ENCODE measurements at places on chromosomes 5 and 9. TPM values are rescaled to one million over a fixed set of nuclear protein-coding genes. Genes with fewer than 3 reads are reported as not detected.

DNA sequence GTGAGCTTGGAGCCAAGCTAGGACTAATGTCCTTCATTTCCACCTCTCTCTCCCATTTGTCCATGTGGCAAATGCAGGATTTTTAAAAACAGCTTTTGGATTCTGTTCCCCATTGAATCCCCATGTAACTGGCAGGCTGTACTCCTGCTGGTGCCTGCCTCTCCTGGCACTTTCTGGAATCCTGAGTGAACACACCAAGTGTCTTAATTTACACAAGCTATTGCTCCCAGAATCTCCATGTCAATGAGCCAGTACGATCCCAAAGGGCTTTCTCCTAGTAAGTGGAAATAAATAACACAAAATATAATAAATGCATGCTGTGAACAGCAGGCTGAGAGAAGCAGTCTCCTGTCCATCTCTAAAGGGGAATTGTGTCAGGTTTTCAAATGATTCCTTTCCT, 88.4 kb upstream of the WWC1 start:
- no peak for DNase-seq

- peak; percentile 6 for DNase-seq
Measured at GRCh38 chr5:6376974-6377520, 1.3 kb downstream of the MED10 start.

DNA sequence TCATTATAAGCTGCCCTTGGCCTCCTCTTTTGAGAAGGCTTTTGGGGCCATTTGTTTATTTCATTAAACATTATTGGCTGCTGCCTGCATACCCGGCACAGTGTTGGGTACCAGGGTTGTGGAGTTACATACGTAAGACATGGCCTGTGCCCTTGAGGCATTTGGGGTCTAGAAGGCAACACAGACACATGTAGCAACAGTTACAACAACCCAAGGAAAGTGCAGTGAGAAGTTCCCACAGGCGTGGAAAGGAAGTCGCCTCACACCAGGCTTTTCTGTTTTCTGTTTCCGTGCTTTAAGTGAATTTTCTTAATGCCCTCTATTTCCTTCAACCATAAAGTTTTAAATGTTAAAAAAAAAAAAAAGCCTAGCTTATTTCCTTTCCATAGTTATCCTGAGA, 47.4 kb downstream of the GALNT10 start:
- no peak for DNase-seq

DNA sequence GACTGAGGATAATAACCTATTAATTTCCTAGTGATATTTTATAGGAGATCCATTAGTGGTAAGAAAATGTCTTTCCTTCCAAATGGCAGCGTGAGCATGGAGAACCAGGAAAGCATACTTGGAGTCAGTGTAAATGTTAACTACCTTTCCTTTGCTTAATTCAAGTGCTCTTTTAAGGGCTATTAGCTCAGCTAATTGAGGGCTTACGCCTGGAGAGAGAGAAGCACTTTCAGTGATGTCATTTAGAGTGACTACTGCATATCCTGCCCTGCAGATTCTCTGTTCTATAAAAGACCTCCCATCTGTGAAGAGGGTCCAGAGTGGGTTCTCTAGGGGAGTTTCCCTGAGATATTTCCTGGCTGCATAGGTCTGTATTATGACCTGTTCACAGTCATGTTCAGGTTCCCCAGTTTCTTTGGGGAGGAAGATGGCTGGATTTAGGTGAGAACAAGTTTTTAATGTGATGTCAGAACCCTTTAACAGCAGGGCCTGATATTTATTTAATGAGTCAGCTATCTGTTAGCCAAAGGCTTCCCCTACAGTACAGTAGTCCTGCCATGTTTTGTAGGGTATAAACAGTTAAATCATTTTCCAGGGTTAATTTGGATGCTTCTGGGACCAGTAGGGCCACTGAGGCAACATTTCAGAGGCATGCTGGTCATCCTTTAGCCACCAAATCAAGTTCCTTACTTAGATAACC, 89.6 kb downstream of the TRIM36 start:
- no peak for DNase-seq

GRCh38 chr5:83777856-83778255, 57.2 kb upstream of the HAPLN1 start:
- no peak for DNase-seq

- DNase-seq = peak; percentile 42
Measured at GRCh38 chr5:97658116-97658900, 475.3 kb upstream of the RIOK2 start.

DNA sequence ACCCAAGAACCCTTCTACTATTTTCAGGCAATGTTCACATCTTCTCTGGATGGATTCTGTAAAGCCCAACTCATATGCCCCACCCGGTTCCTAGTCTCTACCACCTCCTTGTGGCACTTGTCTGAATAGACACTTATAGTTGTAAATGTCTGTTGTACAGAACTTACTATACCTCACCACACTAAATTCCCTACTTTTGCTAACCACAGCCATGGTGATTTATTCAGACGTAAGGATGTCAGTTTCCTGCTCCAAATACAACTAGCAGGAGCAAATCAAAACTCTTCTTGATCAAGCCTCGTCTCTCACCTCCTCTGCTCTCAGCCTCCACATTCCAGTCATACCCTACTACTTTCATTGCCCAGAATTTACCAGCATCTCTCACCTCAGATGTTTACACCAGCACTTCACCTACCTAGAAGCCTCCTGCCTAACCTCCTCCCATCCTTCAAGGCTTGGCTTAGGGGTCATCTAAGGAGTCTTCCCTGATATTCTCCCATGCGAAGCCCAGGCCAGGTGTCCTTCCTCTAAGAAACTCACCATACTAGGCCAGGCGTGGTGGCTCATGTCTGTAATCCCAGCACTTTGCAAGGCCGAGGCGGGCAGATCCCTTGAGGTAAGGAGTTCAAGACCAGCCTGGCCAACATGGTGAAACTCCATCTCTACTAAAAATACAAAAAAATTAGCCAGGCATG, 75.5 kb downstream of the MAPKAP1 start:
- no peak for DNase-seq

DNA sequence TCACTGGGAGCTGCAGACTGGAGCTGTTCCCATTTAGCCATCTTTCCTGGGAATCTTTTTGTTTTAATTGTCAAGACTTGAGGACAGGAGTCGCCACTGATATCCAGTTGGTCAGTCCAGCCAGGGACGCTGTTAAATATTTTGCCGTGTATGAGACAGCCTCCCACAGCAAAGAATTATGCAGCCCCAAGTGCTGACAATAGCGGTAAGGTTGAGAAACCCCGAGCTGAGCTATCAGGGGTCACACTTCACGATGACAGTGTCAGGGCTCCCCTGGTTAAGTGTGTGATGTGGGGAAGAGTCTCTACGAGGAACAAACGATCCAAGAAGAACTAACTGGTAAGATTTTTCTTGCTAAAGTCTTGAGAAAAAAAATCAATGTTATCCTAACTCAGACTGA, 372.0 kb upstream of the MPDZ start:
- no peak for DNase-seq

Gene INSYN2B
- polyA plus RNA-seq = 1.0 TPM

DNA sequence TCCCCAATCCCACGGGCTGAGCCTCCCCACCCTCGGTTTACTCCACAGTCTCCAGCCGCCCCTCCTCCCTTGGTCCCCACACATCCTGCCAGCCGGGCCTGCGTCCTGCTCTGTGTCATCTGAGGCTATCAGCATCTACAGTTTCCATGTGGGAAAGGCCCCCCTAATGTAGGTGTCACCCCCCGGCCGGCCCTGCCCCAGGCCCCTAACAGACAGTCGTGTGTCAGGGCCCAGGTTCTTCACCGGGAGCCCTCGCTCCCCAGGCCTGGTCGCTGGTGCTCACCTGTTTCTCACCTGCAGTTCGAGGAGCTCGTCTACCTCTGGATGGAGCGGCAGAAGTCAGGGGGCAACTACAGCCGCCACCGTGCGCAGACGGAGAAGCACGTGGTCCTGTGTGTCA, 62.7 kb downstream of the KCNT1 start:
- no peak for DNase-seq

Gene CTXN3
- 0.26 TPM for polyA plus RNA-seq

GRCh38 chr9:8904771-8905515, 1105.4 kb upstream of the DMAC1 start:
- DNase-seq = no peak

Gene HAPLN1
- polyA plus RNA-seq = not detected

- DNase-seq = no peak
Measured at GRCh38 chr5:74095871-74096270, 469.9 kb downstream of the ARHGEF28 start.

Gene ARHGEF39
- 7.0 TPM for polyA plus RNA-seq

- DNase-seq = no peak
Measured at GRCh38 chr5:38710627-38711026, 135.2 kb upstream of the OSMR start.

DNA sequence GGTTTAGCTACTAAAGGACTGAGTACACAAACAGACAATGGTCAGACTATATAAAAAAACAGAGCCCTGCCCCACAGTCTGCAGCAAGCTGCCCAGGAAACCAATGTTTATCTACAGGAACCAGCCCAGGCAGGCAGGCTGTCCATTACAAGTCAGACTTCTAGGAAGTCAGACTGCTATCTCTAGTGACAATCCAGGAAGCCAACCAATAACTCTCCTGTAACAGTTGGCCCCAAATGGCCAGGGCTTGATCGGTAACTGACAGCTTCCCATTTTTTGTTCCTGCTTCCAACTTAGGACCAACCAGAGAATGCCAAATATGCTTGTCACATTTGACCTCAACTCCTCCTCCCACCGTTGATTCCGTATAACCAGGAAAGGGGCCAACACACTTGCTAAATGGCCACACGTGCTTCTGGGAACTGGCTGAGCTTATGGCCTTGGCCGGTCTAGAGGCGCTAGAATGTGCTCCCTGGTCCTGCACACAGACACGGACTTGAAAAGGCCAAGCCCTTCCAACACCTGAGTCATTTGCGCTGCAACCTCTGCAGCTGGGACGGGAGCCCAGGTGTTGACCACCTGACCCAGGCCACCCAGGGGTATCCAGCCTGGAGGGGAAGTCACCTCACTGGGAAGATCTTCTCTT, 79.6 kb upstream of the CDK20 start:
- peak; percentile 20 for DNase-seq

- no peak for DNase-seq
Measured at GRCh38 chr5:41822036-41822435, 48.2 kb downstream of the OXCT1 start.

GRCh38 chr9:133845440-133845839, 107.3 kb upstream of the SARDH start:
- peak; percentile 37 for DNase-seq

DNA sequence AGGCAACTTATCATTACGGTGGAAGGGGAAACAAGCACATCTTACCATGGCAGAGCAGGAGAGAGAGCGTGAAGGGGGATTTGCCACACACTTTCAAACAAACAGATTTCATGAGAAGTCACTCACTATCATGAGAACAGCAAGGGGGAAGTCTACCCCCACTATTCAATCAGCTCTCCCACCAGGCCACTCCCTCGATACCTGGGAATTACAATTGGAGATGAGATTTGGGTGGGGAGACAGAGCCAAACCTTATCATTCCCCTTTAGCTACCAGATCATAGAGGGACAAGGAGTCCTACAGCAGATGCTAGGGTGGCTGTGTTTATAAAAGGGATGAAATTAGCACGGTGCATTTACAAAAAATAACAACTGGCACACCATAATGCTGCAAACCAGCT, 2149.4 kb upstream of the ACO1 start:
- no peak for DNase-seq

Gene CAMK4
- 76.9 TPM for polyA plus RNA-seq

DNA sequence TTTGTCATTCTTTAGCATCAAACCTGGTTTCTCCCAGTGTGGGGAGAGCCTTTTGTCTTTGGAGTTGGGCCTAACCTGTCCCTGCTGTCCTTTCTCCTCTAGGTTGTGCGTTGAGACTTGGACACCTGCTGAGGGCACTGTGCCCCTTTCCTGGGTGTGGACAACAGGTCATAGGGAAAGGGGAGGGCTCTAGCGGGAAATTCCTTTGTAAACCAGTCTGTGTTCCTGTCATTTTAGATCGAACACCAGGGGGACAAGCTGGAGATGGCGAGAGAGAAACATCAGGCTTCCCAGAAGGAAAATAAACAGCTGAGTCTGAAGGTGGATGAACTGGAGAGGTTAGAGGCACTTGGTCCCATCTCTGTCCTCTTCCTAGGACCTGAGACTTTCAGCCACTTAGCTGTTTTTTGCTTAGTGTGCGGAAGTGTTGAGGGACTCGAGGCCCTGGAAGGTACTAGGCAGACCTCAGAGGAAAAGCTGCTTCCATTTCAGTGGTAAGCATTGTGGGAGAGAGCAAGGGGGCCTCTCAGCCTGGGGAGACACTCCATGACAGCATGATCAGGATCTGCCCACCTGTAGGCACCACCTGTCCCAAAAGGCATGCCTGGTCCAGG, 8.6 kb upstream of the GLE1 start:
- no peak for DNase-seq

Gene TAF11L10
- not detected for polyA plus RNA-seq

DNA sequence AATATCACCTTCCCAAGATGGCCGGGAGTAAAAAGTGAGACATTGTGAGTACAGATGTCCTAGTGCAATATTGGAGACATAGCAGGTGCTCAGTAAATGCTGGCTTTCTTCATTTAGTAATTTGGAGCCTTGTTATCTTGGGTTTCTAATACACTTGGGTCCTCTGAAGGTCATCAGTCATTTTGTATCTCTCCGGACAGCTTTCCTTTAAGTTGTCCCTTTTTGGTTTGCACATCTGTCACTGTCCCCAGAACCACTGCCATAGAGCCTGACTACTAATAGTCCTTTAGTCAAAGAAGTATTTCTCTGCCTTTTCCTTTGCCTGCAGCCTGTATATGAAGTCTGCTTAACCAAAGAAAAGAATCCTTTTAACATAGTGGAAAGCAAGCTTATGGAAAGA, 7.8 kb upstream of the ANGPTL2 start:
- no peak for DNase-seq

Gene ADGRD2
- 1.5 TPM for polyA plus RNA-seq

GRCh38 chr9:83245979-83246659, 183.2 kb upstream of the RASEF start:
- no peak for DNase-seq

GRCh38 chr5:163661360-163661759, 155.9 kb downstream of the MAT2B start:
- DNase-seq = no peak

GRCh38 chr5:175714479-175715085, 56.7 kb downstream of the HRH2 start:
- DNase-seq = no peak

DNA sequence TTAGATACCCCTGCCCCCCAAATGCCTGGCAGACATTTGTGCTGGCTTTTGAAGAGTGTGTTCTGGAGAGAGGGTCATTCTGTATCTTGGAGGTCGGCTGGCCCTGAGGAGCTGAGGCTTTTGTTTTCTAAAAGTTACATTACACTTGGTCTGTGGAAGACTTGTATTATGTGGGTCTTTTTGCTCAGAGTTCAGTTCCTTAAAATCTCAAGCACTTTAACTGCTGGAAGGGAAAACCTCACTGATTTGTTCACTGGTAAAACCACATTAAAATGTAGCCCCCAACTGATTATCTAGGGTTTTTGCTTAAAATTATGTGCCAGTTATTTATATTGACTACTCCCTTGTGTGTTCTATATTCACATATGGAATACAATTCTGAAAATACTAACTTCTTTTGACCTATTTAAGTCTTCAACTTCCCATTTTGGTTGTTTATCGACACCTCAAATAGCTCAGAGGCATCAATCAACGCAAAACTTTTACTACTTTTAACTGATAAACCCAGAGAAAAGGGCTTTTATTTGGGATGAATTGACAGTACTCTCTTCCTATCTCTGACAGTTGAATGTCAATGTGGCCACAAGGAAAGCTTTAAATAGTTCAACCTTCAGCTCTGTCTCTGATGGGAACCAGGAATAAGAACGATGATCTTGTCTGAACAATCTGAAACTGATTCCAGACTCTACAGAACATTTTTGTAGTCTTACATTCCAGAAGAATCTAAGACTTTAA, 54.0 kb upstream of the MAP3K1 start:
- DNase-seq = no peak

Gene EIF4E1B
- polyA plus RNA-seq = 1.0 TPM
